ENCODE measurements at places on chromosomes 2 and 18. TPM values are rescaled to one million over a fixed set of nuclear protein-coding genes. Genes with fewer than 3 reads are reported as not detected.

The OLA1 gene
- 75.4 TPM for total RNA-seq

The ARHGAP28 gene
- 4.8 TPM for total RNA-seq

The CRACDL gene
- 0.71 TPM for total RNA-seq

DNA sequence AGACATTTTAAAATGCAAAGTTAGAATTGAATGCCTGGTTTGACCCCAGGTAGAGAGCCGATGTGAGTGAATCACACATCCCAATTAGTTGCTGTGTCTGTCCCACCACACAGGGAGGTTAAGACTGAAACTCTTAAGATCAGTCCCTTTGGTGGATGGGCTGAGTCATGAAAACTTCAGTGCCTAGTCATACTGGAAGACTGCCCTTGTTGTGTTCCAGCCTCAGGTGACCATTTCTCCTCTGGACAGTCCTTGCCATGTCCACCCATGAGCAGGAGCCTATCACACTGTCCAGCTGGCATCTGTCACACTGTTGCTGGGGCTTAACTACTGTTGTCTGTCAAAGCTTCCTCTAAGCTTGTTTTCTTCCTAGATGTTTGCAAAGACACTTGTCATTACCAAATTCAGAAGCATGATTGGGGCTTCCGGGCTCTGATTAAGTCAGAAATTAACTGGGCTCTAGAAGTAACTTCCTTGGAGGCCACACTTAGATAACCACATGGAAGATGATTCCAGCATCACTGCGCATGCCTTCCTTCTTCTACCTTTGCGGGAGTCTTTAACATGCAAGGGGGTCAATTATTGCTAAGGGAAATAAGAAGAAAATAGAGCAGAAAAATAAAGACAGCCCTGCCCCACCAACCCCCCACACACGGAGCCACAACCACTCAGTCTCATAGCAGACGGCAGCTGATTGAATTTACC, 21.3 kb downstream of the CYRIA start:
- H3K27me3 ChIP-seq: no peaks in the 10 kb centered on the region
- DNase-seq: peak; percentile 74
- peaks cover 55% of the 10 kb centered on the region for H3K4me1 ChIP-seq

DNA sequence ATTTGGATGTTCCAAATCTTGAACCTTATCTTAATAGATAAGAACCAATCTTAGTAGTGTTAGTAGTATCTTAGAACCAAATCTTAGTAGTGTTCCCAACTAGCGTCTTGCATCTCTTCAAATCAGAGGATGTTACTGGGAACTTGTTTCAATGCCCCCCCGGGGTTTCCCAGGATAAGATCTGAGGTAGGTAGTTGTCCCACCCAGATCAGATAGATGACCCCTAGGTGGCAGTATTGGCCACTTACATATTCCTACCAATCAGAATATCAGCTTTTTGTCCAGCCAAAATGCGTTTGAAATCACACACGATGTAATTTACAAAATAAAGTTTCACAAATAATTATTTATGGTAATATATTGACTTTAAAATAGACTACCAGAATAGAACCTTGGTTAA, 314.8 kb downstream of the MBD2 start:
- H3K27ac ChIP-seq: no peak overlapping the region
- no peak for DNase-seq
- H3K36me3 ChIP-seq: no peaks in the 10 kb centered on the region
- H3K4me1 ChIP-seq: no peaks in the 10 kb centered on the region
- H3K4me3 ChIP-seq: no peak overlapping the region

GRCh38 chr2:147424766-147425165, 420.1 kb upstream of the ACVR2A start:
- H3K36me3 ChIP-seq: no peaks in the 10 kb centered on the region
- H3K27me3 ChIP-seq: no peaks in the 10 kb centered on the region
- no peak overlapping the region for H3K4me3 ChIP-seq

- no peaks in the 10 kb centered on the region for H3K27me3 ChIP-seq
- no peaks in the 10 kb centered on the region for H3K4me1 ChIP-seq
- H3K4me3 ChIP-seq: no peak overlapping the region
These were observed 462.7 kb upstream of the CDH20 start for GRCh38 chr18:60870261-60871153.

GRCh38 chr2:17879913-17880274, 1.4 kb downstream of the KCNS3 start:
- H3K27ac ChIP-seq: peak overlapping the region; percentile 97
- H3K36me3 ChIP-seq: no peaks in the 10 kb centered on the region
- H3K4me1 ChIP-seq: peaks cover 20% of the 10 kb centered on the region

- no peaks in the 10 kb centered on the region for H3K27me3 ChIP-seq
- H3K36me3 ChIP-seq: no peaks in the 10 kb centered on the region
- no peak for DNase-seq
These were observed 144.7 kb downstream of the SLC4A3 start for GRCh38 chr2:219772103-219772635.

DNA sequence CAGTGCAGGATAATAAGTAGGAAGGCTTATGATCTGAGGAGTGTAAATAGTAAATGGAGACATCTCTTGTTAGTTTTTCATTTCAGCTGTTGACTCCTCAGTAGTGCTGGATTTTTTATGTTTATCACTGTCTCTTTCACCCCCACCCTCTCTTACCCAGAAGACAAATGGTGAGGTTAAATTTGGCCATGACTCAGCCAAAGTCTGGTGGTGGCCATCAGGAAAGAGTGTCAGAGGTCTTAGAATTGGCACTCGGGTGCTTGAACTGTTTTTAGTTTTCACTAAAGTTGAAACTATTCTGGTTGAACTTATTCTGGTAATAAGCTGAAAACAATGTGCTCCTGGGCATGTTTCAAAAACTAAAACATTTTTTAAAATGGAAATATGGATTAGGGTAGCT, 123.3 kb downstream of the FHOD3 start:
- H3K36me3 ChIP-seq: no peaks in the 10 kb centered on the region
- H3K4me3 ChIP-seq: no peak overlapping the region
- H3K4me1 ChIP-seq: peaks cover 24% of the 10 kb centered on the region
- DNase-seq: no peak

GRCh38 chr2:37412231-37412630, 67.8 kb downstream of the QPCT start:
- no peaks in the 10 kb centered on the region for H3K36me3 ChIP-seq
- H3K27ac ChIP-seq: no peak overlapping the region
- no peaks in the 10 kb centered on the region for H3K27me3 ChIP-seq
- DNase-seq: no peak

GRCh38 chr2:224882291-224883171, 159.7 kb downstream of the DOCK10 start:
- no peaks in the 10 kb centered on the region for H3K4me1 ChIP-seq
- no peaks in the 10 kb centered on the region for H3K27me3 ChIP-seq
- no peak overlapping the region for H3K27ac ChIP-seq

DNA sequence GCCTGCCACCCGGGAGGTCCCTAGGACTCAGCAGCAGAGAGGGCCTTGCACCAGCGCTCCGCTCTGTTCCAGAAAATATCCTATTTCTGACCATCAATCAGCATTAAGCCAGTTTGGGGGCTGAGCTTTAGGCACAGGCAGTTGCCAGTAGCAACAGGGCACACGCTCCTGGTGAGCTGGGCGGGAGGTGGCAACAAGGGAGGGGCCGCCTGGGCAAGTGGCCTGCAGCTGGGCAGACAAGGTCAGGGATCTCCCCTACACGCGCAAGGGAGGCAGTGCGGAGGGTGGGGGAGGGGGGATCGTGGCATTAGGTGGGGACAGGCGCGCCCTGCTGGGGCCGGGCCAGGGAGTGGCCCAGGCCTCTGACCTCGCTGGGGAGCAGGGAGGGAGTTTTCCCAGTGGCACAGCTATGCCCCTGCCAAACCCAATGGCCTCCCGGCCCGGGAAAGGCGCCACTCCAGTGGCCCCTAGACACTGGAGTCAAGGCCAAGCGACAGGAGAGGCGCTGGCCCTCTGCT, 302.8 kb downstream of the NCKAP5 start:
- H3K4me1 ChIP-seq: no peaks in the 10 kb centered on the region
- H3K27me3 ChIP-seq: peaks cover 8% of the 10 kb centered on the region
- H3K27ac ChIP-seq: no peak overlapping the region
- DNase-seq: no peak
- no peaks in the 10 kb centered on the region for H3K36me3 ChIP-seq

DNA sequence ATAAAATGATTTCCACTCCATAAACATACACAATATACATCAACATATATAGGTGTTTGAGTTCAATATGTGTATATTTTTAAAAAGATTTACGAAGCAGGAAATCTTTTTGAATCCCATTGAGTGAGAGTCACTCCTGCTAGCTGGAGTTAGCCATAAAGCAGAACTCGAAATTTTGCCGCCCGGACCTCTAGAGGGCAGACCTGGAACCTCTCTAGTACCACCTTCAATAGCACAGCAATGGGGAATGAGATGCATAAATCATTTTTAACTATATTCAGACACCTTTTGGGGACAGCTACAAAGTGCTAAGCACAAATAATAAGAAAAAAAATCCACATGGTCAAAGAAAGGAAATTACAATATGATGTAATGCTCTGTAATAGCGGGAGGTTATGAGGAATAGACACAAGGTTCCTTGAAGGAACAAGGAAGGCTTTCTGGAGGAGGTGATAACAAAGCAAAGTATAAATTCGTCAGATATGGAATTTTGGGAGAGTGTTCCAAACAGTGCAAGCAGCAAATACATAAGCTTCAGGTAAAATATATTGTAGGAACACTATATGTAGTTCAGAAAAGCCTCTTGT, 533.4 kb downstream of the ERBB4 start:
- DNase-seq: no peak
- no peaks in the 10 kb centered on the region for H3K4me1 ChIP-seq
- no peak overlapping the region for H3K4me3 ChIP-seq
- no peak overlapping the region for H3K27ac ChIP-seq

All from gastrocnemius medialis (tissue), 4 donors.